ENCODE measurements at places on chromosomes 11 and 22.

GRCh38 chr11:8034604-8035190 is 46.3 kb upstream of the TUB start:
- DNase-seq: no peak

- DNase-seq: no peak
These were observed 10.5 kb downstream of the PLAAT4 start for GRCh38 chr11:63547061-63547460.

DNA sequence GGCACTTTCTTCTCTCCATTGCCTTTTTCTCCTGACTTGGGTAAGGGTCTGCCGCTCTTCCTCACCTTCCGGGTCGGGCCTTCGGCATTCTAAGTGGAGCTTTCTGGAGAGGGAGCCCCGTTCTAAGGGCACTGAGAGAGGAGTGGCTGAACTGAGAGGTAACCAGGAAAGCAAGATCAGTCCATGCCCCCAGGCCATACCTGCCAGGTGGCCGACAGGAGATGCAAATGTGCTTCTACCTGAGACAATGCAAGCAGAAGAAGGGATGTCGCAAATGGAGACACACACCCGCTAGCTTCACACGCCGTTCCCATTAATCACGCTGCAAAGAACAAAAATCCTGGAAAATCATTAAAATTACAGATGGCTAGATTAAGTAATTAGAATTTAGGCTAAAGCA is 156.4 kb upstream of the TBCEL start:
- DNase-seq: no peak

DNA sequence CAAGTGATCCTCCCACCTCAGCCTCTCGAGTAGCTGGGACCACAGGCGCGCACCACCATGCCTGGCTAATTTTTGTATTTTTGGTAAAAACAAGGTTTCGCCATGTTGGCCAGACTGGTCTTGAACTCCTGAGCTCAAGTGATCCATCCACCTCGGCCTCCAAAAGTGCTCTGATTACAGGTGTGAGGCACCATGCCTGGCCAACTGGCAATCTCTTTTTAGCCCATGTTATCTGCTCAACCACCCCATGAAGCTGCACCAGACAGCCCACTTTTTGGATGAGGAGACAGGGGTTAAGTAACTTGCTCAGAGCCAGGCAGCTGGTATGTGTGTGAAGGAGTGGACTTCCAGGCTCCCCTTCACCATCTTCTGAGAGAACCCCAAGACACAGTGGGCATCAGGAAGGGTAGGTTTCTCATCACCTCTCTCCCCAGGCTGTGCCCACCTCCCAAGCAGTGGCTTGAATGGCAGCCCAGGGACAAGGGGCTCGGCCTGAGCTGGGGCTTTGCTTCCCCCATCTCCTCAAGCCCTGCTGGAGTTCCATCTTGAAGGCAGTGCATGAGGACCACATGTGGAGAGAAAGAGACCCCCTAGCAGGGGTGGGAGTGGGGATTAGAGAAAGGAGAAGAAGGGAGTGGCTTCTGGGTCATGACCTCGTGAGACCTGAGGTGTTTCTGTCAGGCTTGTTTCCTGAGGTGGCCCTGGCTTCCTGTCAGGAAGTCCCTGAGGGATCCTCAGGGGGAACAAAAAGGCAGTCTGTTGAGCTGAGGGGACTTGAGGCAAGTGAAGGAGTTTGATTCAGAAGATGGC is 87.5 kb upstream of the PARVA start:
- DNase-seq: no peak

DNA sequence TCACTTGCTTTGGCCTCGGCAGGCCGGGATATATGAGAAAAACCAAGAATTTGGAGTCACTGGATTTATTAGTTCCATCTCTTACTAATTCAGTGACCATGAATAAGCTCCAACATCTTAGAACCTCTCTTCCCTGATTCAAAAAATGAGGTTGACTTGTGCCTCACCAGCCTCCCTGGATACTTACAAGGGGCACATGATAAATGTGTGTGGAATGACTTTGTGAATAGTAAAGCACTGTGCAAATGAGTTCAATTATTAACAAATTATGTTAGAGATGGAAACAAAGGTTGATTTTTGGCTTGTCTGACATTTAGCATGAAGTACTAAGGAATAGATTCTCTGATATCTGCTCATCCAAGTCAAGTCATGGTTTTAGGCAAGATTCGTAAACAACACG is 104.1 kb downstream of the TRIM44 start:
- no peak for DNase-seq

- DNase-seq: no peak
These were observed 1017.9 kb downstream of the TBC1D22A start for GRCh38 chr22:47780281-47780875.

DNA sequence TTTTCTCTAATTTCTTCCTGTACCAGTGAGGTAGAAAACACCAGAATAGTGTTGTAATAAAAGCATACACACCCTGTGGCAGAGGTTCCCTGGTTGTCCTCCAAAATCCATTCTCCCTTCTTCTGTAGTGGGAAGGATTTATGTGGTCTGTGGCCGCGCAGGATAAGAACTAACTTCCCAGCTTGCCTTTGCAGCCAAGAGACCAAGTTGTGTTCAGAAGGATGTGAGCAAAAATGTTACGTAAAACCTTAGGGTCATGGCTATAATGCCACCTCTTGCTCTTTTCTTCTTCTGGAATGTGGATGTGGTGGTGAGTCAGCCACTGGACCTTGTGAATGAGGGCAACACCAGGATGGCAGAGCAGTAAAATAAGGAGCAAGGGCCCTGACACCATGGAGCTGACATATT is 28.4 kb downstream of the CCDC90B start:
- DNase-seq: no peak

- DNase-seq: no peak
These were observed 403.2 kb upstream of the DDI1 start for GRCh38 chr11:103633068-103633788.

DNA sequence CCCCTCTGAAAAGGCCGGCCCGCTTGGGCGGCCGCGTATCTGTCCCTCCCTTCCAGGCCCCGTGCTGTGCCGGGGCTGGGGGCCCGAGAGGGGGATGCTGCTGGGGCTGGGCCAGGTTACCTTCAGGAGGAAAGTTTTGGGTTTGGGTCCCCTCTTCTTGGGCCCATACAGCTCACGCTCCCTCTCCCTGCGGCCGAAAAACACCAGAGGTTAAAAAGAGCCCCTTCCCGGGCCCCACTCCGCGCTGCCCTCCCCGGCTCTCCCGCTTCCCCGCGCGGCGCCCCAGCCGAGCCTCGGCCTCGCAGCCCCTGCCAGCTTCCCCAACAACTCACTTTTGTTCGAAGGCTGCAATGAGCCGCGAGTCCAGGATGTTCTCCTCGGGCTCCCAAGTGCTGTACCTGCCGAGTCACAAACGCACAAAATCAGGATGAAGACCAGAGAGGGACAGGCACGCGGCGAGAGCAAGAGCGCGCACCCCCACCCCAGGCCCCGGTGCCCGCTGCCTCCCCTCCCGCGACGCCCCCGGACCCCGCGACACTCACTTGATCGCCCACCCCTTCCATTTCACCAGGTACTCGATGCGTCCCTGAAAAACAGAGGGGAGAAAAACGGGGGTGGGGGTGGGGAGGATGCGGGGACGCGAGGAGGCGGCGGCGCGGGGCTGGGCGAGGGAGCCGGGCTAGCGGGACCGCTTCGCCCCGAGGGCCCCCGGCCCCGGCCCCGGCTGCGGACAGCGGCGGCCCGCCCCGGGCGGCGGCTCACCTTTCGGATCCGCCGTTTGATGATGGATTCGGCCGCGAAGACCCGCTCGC is 450 bp downstream of the CBX6 start:
- peak; percentile 5 for DNase-seq

- no peak for DNase-seq
These were observed 365.5 kb downstream of the MN1 start for GRCh38 chr22:27435844-27436576.

- DNase-seq: no peak
These were observed 87.3 kb downstream of the NAT10 start for GRCh38 chr11:34192481-34193401.

GRCh38 chr22:42977569-42977968 is 37.4 kb downstream of the PACSIN2 start:
- DNase-seq: no peak

DNA sequence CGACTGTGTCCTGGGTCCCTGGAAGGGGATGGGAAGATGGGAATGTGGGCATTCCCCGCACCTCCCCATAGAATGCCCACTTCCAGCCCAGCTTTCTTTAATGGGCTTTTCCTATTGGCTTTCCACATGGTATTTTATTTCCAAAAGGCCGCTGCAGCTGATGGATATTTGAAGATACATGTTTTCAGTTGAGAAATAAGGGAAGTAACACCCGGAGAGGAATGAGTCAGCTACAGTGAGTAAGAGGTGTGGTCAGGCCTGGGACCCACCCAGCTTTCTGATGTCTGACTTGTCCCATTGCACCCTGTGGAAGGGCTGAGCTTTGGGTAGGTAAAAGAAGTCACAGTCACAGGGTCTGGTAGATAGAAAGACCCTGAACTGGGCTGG is 476.9 kb downstream of the MIAT start:
- no peak for DNase-seq

DNA sequence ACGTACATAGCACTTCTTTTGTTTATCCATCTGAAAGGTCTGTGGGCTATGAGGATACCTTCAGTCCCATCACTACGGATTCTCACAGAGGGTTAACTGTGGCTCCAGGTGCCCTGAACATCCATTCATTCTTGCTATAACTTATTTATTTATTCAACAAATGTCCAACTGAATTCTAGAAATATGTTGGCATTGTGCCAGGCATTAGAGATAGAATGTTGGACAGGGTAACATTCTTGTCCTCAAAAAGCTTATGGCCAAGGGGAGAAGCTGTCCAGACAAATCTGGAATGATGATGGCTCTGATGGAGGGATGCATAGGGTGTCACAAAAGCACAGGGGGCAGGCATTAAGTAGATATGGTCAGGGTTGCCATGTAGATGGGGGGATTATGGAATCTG is 8.4 kb downstream of the OLFML1 start:
- peak; percentile 16 for DNase-seq

DNA sequence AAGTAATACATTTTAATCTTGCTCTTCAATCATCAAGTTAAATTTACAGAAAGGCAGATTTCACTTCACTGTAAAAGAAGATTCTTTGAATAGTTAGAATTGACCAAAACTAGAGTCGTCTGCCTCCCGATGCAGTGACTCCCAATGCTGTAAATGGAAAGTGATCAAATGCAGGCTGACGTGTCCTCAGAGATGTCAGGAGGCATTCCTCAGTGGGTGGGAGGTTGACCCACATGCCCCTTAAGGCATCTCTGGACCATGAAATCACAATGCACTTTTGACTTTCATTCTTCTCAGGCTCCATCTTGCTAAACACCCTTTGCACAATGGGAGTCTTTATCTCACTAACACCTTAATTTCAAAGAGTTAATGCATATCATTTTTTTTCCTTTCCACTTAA is 19.0 kb upstream of the CECR2 start:
- no peak for DNase-seq

GRCh38 chr11:14148653-14149273 is 186.2 kb downstream of the SPON1 start:
- no peak for DNase-seq

DNA sequence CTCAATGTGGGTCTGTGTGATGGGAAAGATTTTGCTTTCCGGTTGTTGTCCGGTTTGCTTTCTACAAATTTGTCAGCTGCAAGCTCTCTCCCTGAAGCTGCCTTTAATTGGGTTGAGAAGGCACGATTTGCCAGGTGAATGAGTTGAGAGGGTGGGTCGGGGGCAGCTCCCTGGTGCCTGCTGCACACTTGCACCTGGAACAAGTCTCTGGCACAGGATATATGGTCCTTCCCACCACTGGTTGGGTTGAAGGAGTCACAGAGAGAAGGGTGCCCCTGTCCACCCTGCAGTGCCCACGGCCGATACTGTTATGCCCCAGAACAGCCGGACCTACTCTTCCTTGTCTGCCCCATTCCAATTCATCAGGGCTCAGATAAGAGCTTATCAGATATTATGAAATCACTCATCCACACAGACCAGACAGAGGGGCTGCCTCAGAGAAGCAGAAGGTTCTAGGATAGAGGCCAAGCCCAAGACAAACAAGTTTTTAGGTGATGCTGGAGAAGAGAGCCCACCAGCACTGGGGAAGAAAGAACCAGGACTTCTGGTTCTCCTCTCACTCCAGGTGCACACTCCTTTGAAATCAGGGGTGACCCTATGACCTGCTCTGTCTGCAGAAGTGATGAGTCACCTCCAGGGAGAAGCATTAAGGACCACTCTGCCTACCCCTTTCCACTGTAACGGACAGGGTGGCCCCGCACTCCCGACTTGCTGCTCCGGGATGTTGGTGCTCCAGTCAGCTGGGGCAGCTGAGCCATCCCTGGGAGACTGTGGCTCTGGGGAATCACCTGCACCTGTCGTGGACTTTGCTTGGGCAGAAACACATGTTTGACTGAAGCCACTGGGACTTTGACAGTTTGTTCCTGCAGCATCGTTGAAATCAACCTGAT is 45.3 kb downstream of the RTL6 start:
- DNase-seq: no peak

DNA sequence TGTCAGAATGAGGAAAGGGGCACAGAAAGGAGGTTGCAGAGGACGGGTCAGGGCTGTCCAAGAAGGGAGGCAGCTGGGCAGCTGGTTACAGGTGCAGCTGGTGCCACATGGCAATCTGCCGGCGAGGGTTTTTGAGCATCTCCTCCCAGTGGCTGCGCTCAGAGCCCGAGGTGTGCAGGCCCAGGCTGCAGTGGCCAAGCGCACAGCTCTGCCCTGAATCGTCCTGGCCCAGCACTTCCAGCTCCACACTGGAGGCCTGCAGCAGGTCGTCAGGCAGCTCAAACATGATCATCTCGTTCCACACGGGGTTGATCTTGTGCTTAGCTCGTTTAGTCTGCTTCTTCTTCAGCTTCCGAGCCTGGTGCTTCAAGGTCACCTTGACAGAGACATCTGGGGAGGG is 42.2 kb downstream of the SYT13 start:
- no peak for DNase-seq

DNA sequence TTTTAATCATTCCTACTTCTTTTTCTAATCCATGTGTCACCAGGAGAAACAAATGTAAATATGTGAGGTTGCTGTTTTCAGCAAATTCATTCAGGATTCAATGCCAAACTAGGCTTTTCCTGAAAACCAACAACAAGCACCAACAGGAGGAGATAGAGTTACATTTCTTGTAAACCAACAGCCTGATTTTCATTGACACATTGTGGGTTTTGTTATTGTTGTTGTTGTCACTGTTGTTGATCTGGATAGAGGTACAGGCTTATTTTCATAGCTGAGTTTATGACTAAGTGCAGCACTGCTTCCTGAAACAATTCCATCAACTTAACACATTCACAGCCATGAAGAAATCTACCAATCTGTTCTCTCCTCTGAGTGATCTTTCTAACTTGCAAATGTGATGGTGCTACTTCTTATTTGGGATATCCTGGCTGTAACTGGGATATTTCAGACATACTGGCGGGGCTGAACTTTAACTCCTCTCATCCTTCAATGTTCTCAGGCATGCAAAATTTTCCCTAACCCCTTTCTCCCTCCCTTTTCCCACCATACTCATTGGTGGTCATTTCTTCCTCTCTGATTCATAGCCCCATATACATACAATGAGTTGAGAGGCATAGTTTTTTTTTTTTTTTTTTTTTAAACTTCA is 65.5 kb downstream of the ME3 start:
- no peak for DNase-seq

All from hematopoietic multipotent progenitor cell treated with erythropoietin and hydrocortisone succinate and interleukin-3 and kit ligand, for 15 days (in vitro differentiated cells).